ENCODE measurements at places on chromosomes 5 and 9.

- DNase-seq = no peak
These were observed 34.9 kb downstream of the SEMA4D start for GRCh38 chr9:89462817-89463683.

- no peak for DNase-seq
These were observed 145.3 kb upstream of the PAPPA start for GRCh38 chr9:116008278-116008677.

GRCh38 chr5:116527582-116527981 is 47.0 kb downstream of the SEMA6A start:
- DNase-seq = no peak

GRCh38 chr5:40958811-40959210 is 49.5 kb downstream of the C7 start:
- no peak for DNase-seq

DNA sequence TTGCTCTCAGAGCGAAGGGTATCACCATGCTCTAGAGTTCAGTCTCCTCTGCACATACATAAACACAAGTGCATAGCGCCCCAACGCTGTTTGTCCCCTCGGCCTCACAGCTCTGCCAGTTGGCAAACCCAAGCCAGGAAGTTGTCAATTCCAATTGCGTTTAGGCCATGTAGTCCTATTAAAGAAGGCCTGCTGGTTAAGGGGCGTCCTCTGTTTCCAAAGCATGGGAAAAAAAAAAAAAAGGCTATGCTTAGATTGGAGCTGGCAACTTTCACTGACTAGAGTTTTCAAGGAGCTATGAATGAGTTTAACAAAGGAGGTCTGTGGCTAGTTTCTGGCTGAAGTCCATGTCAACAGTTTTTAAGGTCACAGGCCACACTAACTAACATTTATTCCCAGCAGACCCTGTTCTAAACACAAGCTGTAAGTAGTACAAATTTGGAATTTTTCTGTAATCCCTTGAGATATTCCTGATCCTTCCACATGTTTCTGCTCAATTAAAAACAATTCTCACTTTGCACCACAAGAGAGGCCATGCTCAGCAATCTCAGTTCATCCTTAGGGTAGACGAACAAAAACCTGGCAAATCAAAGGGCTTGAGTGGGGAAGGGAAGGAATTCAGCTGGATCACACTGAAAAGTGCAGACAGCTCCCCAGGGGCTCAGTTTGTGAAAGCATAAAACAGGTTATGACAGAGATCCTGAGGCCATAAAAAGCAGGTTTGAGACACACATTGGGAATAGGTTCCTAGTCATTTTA is 187.7 kb downstream of the DENND1A start:
- no peak for DNase-seq

DNA sequence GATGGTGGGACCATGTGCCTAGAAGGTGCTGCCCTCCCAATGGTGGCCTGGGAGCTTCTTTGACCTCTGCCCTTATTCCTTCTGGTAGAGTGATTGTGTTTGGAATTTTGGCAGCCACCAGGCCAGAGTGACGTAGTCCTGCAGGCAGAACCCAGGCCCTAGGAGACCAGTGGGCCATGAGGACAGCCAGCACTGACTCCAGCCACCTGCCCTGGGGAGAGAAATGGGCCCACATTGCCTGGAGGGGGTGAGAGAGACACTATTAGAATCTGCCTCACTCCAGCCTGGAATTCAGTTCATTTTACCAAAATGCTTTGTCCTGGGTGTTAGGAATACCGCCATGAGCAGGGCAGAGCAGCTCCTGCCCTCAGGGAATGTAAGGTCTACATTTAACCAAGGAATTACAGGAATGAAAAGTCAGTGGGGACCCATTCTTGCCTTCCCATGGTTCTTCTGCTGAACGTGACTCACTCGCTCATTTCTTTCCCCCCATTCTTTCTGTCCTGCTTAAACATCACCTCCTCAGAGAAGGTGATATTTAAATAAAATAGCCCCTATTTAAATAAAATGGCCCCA is 5.5 kb upstream of the COL27A1 start:
- peak; percentile 78 for DNase-seq

Measured in islet precursor cell (in vitro differentiated cells).